ENCODE measurements at places on chromosomes 11 and 22. TPM values are rescaled to one million over a fixed set of nuclear protein-coding genes. Genes with fewer than 3 reads are reported as not detected.

TRIM48 gene
- 0.06 TPM for total RNA-seq

SLC22A6 gene
- not detected for total RNA-seq

RCN1 gene
- 196 TPM for total RNA-seq

NRXN2 gene
- total RNA-seq = 0.13 TPM

FXYD6 gene
- total RNA-seq = 0.11 TPM

NEU3 gene
- 3.2 TPM for total RNA-seq

RAC2 gene
- total RNA-seq = 0.20 TPM

UBASH3B gene
- 34.4 TPM for total RNA-seq

MED19 gene
- 27.5 TPM for total RNA-seq

SSH3 gene
- total RNA-seq = 16.4 TPM

OR8D4 gene
- not detected for total RNA-seq

ZDHHC13 gene
- 12.9 TPM for total RNA-seq

TBX10 gene
- not detected for total RNA-seq

OR52I1 gene
- total RNA-seq = not detected

DRD4 gene
- 0.54 TPM for total RNA-seq

SLC29A2 gene
- 8.7 TPM for total RNA-seq

BCO2 gene
- 1.1 TPM for total RNA-seq

ARHGAP8 gene
- 1.4 TPM for total RNA-seq

PRSS23 gene
- total RNA-seq = 400 TPM

VSIG10L2 gene
- total RNA-seq = not detected

SCUBE1 gene
- total RNA-seq = 0.18 TPM

SPON1 gene
- not detected for total RNA-seq

SLC25A18 gene
- total RNA-seq = 0.82 TPM

MIAT gene
- total RNA-seq = 0.15 TPM

KIAA1671 gene
- total RNA-seq = 10.3 TPM

C11orf52 gene
- 0.33 TPM for total RNA-seq

USP35 gene
- 6.9 TPM for total RNA-seq

KCNE3 gene
- not detected for total RNA-seq

PSMC3 gene
- 243 TPM for total RNA-seq

CLMP gene
- 26.7 TPM for total RNA-seq

OR5B21 gene
- not detected for total RNA-seq

OR56A3 gene
- total RNA-seq = not detected

LRRC74B gene
- total RNA-seq = not detected

OR10A2 gene
- total RNA-seq = not detected

TLCD5 gene
- 6.1 TPM for total RNA-seq

OR8G1 gene
- total RNA-seq = not detected

GLB1L2 gene
- 2.2 TPM for total RNA-seq

B3GAT1 gene
- total RNA-seq = not detected

IFITM10 gene
- 1.1 TPM for total RNA-seq

PRR5L gene
- total RNA-seq = 15.6 TPM

OR51A4 gene
- total RNA-seq = not detected

TBX1 gene
- total RNA-seq = 4.1 TPM

ATL3 gene
- 45.9 TPM for total RNA-seq

B4GALNT4 gene
- 14.8 TPM for total RNA-seq

MS4A8 gene
- not detected for total RNA-seq

KRTAP5-5 gene
- total RNA-seq = not detected

ISX gene
- total RNA-seq = not detected

ACR gene
- total RNA-seq = not detected

IL17REL gene
- 0.05 TPM for total RNA-seq

TRIOBP gene
- total RNA-seq = 24.9 TPM

OR2AT4 gene
- total RNA-seq = not detected

JAML gene
- total RNA-seq = not detected

BLID gene
- not detected for total RNA-seq

UFD1 gene
- total RNA-seq = 88.7 TPM

GDPD4 gene
- total RNA-seq = not detected

CEND1 gene
- 3.3 TPM for total RNA-seq

CFAP300 gene
- 5.3 TPM for total RNA-seq

PTPN5 gene
- total RNA-seq = not detected

ANKK1 gene
- not detected for total RNA-seq

Measured in A549 treated with dexamethasone at 1 μM for 4 hours (cell line).